ENCODE measurements at places on chromosomes 3 and 15.
A peak's percentile ranks its signal among the peaks of the same experiment; 100 is the strongest.

- no peak for DNase-seq
Observed at GRCh38 chr3:188523291-188523690, 369.3 kb downstream of the LPP start.

DNA sequence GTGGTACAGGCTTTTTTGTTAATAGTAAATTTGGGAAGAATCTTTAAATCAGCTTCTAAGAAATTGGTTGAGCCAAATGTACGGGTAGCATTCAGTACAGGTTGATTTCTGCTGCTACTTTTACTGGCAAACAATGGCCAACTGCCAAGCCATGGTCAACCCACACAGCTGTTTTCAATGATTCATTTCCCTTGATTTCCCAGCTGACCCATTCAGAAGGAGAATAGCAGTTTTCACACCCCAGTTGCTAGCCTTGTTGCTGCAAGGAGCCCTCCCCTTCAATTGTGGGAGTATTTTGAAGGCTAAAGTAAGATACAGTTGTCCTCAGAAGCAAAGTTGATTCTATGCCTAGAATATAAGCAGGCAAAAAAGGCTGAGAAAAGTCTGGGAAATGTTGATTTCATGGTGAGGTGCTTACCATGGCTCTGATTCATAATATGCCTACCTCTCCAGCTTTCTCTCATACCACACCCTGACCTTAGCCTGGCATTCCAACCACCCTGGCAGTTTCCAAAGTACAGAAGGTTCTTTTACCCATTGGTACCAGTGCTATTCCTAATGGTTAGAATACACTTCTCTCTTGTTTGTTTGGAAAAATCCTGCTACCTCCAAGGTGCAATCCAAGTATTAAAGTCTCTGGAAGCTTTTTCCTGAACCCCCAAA lies 320.3 kb upstream of the TGFBR2 start:
- DNase-seq: peak; percentile 88

DNA sequence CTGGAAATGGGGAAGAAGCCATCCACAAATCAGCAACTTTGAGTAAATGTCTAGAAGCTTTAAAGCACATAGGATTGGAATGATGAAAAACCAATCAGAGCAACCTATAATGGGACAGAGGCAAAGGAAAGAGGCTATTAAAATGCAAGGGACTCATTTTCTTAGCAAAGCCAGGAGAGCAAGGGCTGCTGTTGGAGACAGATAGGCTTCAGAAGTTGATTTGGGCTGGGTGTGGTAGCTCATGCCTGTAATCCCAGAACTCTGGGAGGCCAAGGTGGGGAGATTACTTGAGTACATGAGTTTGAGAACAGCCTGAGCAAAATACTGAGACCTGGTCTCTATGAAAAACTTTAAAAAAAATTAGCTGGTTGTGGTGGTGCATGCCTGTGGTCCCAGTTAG lies 16.1 kb downstream of the ERICH6 start:
- DNase-seq: no peak

- DNase-seq: no peak
Observed at GRCh38 chr3:66372681-66373350, 128.0 kb downstream of the LRIG1 start.

Data from smooth muscle cell of the brain vasculature (primary cell).